ENCODE measurements at places on chromosomes 7 and 10.

GRCh38 chr10:129424978-129425377 is 42.1 kb upstream of the MGMT start:
- no peak for DNase-seq

- no peak for DNase-seq
These were observed 471 bp downstream of the MGMT start for GRCh38 chr10:129467359-129468064.

DNA sequence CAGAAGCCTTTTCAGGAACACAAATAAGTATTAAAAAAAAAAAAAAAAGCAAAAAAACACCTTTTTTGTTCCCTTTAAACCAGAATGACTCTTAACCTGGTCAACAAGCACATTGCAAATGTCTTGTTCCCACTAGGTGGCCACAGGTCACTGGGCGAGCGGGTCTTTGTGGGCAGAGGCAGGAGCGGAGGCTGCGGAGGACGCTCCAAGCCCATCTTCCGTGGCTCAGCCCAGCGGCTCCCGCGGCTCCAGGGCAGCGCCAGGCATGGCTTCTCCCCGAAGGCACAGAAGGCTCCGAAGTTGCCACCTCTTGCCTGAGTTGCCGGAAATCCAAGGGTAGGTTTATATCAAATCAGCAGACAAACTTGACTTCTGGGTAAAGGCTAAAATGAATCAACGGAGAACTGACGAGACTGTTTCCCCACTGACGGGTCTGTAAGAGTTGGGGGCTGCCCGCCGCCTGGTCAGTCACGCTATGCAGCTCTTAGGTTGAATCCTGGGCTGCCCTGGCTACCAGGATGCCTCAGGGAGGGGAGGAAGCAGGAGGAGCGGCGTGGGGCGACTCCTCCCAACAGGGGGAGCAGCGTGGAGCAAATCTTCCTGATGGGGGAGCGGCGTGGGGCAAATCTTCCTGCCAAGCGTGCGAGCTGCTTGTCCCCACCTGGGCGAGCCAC is 144.5 kb downstream of the PTPRN2 start:
- no peak for DNase-seq

DNA sequence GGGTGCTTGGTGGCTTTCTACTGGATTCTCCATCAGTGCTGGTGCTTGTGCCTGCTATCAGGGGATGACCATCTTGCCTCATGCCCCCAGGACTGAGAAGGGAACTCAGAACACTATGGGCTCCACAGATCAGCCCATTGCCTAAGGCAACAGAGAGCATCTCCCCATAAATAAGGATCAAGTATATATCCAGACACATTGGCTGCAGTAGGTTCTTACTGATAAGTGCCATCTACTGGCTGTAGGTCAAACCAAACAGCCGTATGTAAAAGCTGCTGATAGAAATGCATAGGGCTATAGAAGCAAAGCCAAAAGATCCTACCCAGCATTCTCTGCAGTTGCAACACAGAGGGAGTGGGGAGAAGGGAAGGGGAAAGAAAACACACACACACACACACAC is 153.7 kb downstream of the CDK14 start:
- DNase-seq: no peak

GRCh38 chr10:114869520-114869892 is 47.9 kb downstream of the FHIP2A start:
- DNase-seq: no peak

- no peak for DNase-seq
These were observed 223.6 kb downstream of the GATA3 start for GRCh38 chr10:8278099-8278498.

DNA sequence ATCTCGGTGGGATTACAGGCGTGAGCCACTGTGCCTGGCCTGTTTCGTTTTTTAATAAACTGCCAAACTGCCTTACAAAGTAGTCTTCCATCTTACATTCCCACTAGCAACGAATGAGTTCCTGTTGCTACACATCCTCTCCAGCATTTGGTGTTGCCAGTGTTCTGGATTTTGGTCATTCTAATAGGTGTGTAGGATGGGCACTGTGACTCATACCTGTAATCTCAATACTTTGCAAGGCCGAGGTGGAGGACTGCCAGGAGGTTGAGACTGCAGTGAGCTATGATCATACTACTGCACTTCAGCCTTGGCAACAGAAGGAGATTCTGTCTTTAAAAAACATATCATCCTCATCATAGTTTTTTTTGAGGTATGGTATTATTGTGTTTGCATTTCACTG is 21.4 kb upstream of the RSBN1L start:
- no peak for DNase-seq
